ENCODE measurements at places on chromosomes 2 and 18. TPM values are rescaled to one million over a fixed set of nuclear protein-coding genes. Genes with fewer than 3 reads are reported as not detected.

Gene HOXD9
- not detected for total RNA-seq

Gene MGAT4A
- total RNA-seq = 3.3 TPM

Gene UGT1A9
- total RNA-seq = not detected

- no peak for DNase-seq
- H3K27me3 ChIP-seq = no peaks in the 10 kb centered on the region
- no peak overlapping the region for H3K4me3 ChIP-seq
These were observed 76.4 kb downstream of the RIF1 start for GRCh38 chr2:151486053-151486452.

DNA sequence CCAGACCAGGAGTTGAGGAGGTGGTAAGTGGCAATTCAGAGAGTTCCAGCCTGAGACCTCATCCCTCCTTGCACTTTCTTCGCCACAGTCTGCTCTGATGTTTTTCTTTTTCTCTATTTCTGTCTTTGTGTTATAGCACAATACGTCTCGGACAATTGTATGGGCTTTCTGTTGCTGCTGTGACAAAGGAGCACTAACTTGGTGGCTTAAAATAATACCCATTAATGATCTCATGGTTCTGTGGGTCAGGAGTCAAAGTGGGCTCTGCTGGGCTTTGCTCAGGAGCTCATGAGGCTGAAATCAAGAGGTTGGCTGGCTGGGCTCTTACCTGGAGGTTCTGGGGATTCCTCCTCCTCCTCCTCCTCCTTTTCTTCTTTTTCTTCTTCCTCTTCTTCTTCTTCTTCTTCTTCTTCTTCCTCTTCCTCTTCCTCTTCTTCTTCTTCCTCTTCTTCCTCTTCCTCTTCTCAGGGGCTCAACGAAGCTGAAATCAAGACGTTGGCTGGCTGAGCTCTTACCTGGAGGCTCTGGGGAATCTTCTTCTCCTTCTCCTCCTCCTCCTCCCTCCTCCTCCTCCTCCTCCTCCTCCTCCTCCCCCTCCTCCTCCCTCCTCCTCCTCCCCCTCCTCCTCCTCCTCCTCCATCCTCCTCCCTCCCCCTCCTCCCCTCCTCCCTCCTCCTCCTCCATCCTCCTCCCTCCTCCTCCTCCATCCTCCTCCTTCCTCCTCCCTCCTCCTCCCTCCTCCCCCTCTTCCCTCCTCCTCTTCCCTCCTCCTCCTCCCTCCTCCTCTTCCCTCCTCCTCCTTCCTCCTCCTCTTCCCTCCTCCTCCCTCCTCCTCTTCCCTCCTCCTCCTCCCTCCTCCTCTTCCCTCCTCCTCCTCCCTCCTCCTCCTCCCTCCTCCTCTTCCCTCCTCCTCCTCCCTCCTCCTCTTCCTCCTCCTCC is 104.0 kb downstream of the GATA6 start:
- no peak overlapping the region for H3K27ac ChIP-seq
- no peaks in the 10 kb centered on the region for H3K36me3 ChIP-seq
- no peak for DNase-seq

DNA sequence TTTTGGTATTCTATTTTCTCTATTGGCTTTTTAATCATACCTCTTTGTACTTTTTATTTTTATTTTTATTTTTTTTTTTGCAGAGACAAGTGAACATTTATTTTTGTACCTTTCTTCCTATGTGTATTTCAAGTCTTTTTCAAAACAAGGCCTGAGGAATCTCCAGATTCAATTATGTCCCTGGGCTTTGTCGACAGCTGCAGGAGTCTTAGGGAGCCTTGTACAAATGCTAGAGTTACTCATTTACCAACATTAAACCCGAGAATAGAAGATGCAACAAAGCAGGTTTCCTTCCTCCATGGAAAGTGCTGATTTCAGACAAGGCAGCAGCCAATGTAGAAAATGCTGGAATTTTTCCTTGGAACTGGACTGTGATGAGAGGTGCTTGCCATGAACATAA is 242.8 kb downstream of the TNS1 start:
- H3K36me3 ChIP-seq = peaks cover 4% of the 10 kb centered on the region
- no peak for DNase-seq
- no peak overlapping the region for H3K4me3 ChIP-seq
- no peak overlapping the region for H3K27ac ChIP-seq
- no peaks in the 10 kb centered on the region for H3K4me1 ChIP-seq
- H3K27me3 ChIP-seq = no peaks in the 10 kb centered on the region

GRCh38 chr2:97267411-97268074 is 154.6 kb downstream of the ANKRD36 start:
- peak; percentile 21 for DNase-seq
- no peak overlapping the region for H3K4me3 ChIP-seq
- H3K4me1 ChIP-seq = no peaks in the 10 kb centered on the region
- H3K36me3 ChIP-seq = peaks cover 11% of the 10 kb centered on the region
- H3K27me3 ChIP-seq = no peaks in the 10 kb centered on the region

- H3K4me3 ChIP-seq = no peak overlapping the region
- DNase-seq = no peak
- no peak overlapping the region for H3K27ac ChIP-seq
These were observed 66.8 kb upstream of the SPRED2 start for GRCh38 chr2:65499216-65499615.

DNA sequence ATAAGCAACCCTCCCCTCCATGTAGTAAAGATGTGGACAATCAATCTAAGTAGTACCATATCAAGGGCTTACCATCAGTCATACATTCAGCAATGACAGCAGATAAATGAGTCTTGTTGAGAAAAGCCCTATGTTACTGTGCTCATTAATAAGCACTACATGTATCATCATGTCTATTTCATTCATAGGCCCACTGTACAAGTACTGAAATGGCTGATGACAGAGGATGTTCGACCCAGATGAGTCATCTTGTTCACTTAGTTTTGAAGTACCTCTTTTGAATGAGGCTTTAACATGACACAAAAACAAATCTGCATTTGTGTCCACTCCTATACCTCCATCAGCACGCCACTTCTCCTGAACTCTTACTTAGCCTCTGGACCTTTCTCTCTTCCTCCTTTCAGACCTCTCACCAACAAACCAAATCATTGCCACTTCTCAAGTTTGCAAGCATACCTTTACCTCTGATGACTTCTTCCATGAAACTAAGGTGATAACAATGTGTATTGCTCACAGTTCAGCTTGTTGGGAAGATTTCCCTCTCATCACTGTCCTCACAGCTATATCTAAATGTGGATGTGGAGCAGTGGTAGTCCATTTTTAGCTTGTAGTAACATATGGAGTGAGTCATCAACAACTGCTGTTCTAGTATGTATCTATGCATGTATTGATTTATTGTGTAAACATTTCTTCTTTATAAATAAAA is 921.0 kb upstream of the SLC39A10 start:
- no peak for DNase-seq
- no peaks in the 10 kb centered on the region for H3K27me3 ChIP-seq
- H3K36me3 ChIP-seq = no peaks in the 10 kb centered on the region
- no peak overlapping the region for H3K27ac ChIP-seq

DNA sequence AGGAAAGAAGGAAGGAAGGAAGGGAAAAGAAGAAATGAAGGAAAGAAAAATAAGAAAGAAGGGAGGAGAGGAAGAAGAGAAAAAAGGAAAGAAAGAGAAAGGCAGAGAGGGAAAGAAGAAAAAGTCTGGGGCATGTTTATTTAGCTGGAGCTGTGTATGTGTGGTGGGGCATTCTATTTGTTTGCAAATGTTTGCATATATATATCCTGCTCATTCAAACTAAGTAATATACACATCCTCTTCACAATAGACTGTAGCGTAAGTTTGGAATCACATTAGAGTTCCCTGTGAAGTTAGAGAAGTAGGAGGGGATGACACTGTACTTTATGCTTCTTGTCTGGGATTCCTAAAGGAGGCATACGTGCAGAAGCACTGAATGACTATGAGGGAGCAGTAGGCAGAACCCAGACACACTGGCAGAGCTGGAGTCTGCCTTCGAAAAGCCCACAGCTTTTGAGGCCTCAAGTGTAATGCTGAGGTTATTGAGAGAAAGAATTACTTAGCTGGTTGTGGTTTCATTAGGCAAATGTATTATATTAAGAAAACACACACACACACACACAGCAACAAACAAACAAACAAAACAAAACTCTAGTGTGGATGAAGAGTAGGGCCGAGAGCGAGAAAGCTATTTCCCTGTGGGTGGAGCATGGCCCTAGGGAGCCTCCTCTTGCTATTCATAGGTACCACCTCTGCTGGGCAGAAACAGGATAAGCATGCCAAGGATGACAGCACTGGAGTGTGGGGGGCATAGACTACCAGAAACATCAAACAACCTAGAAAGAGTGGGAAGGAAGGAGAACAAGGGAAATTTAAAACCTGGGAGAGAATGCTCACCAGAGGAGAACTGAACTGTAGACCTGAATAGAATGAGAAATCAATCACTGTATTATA is 905.1 kb upstream of the NXPH2 start:
- H3K27ac ChIP-seq = no peak overlapping the region
- peak; percentile 34 for DNase-seq
- no peak overlapping the region for H3K4me3 ChIP-seq
- H3K27me3 ChIP-seq = no peaks in the 10 kb centered on the region
- no peaks in the 10 kb centered on the region for H3K4me1 ChIP-seq

DNA sequence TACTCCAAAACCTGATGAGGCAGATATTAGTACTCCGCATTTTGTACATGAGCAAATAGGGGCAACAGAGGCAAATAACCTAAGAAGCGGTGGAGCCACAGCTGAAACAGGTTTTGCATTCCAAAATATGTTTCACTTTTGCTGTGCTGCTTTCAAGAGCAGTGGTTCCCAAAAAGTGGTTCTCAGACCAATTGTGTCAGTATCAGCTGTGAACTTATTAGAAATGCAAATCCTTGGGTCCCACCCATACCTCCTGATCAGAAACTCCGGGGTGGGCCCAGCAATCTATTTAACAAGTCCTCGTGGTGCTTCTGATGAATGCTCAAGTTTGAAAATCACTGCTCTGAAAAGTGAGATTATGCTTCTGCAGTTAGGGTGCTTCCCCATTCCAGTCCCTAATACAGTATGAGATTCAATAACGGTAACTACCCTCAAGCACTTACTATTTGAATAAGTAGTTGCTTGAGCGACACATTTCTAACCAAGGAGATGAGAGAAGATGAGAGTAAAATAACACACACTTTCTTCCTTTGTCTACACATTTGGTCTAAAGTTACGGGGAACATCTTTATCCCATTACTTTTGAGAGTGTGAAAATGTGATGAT is 17.8 kb upstream of the TCF4 start:
- no peak for DNase-seq
- H3K4me1 ChIP-seq = no peaks in the 10 kb centered on the region
- H3K36me3 ChIP-seq = no peaks in the 10 kb centered on the region
- H3K4me3 ChIP-seq = no peak overlapping the region
- H3K27ac ChIP-seq = no peak overlapping the region

- no peaks in the 10 kb centered on the region for H3K36me3 ChIP-seq
- no peak for DNase-seq
- H3K4me3 ChIP-seq = no peak overlapping the region
- H3K4me1 ChIP-seq = peaks cover 7% of the 10 kb centered on the region
- no peaks in the 10 kb centered on the region for H3K27me3 ChIP-seq
These were observed 27.4 kb upstream of the PXDN start for GRCh38 chr2:1771626-1772280.

DNA sequence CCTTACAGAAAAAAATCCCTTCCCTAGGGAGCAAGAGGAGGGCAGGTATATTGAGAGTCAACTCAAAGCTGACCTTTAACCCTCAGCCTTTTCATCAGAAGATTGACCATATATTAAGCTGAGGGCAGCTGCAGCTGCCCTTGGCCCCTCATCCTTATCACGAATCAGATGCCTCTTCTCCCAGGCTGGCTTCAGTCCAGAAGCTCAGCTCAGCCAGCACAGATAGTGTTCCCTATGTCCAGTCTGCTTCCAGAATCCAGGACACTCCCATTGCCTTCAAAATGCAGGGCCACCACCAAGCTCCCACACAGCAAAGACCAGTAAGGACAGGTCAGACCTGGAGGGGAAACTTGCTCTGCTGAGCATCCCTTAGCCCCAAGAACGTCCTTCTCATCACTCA is 146.1 kb downstream of the BCL11A start:
- peaks cover 1% of the 10 kb centered on the region for H3K27me3 ChIP-seq
- no peak overlapping the region for H3K4me3 ChIP-seq
- no peaks in the 10 kb centered on the region for H3K36me3 ChIP-seq
- DNase-seq = no peak

DNA sequence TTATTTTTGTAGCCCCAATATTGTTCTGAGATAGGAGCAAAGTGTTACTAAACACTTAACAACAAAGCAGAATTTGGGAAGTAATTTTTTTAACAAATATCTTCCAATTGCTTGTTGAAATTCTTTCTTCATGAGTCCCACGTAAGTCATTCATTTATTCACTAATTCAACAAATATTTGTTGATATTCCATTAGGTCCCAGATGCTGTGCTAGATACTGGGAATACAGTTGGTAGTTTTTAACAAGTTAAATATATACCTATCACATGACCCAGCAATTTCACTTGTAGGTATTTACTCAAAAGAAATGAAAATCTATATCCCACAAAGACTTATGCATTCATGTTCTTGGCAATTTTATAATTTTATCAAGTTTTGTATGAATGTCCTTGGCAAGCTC is 7.0 kb upstream of the BBS5 start:
- H3K27ac ChIP-seq = no peak overlapping the region
- H3K4me1 ChIP-seq = no peaks in the 10 kb centered on the region
- H3K4me3 ChIP-seq = no peak overlapping the region
- no peak for DNase-seq
- H3K36me3 ChIP-seq = no peaks in the 10 kb centered on the region
- no peaks in the 10 kb centered on the region for H3K27me3 ChIP-seq

DNA sequence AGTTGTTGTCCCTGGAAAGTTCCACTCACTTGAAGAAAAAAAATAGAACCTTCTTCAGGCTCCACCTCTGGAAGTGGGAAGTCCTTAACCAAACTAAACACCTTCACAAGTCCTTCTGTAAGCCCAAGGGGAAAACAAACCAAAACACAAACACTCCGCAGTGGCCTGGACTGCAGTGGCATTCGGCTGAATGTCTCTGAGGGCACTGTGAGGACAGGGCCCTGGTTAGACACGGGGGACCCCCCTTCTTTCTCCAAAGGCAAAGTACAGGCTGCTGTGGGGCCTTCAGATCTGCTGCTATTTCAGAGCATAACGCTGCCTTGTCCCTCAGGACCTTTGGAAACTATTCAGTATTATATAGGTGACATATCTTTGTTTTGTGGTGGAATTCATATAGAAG is 28.1 kb downstream of the FOSL2 start:
- DNase-seq = no peak
- H3K4me1 ChIP-seq = no peaks in the 10 kb centered on the region
- H3K27me3 ChIP-seq = no peaks in the 10 kb centered on the region
- no peaks in the 10 kb centered on the region for H3K36me3 ChIP-seq
- no peak overlapping the region for H3K27ac ChIP-seq
- H3K4me3 ChIP-seq = no peak overlapping the region

- peaks cover 32% of the 10 kb centered on the region for H3K27me3 ChIP-seq
- peaks cover 4% of the 10 kb centered on the region for H3K4me1 ChIP-seq
- peak overlapping the region; percentile 54 for H3K4me3 ChIP-seq
- H3K36me3 ChIP-seq = no peaks in the 10 kb centered on the region
- H3K27ac ChIP-seq = no peak overlapping the region
- DNase-seq = no peak
These were observed 1.4 kb upstream of the HSBP1L1 start for GRCh38 chr18:79962835-79963657.
